Testis (tissue), 5 donors: ENCODE measurements at places on chromosomes 3 and 15. TPM values are rescaled to one million over a fixed set of nuclear protein-coding genes. Genes with fewer than 3 reads are reported as not detected.

IL5RA gene
- 0.87 TPM for total RNA-seq

DNA sequence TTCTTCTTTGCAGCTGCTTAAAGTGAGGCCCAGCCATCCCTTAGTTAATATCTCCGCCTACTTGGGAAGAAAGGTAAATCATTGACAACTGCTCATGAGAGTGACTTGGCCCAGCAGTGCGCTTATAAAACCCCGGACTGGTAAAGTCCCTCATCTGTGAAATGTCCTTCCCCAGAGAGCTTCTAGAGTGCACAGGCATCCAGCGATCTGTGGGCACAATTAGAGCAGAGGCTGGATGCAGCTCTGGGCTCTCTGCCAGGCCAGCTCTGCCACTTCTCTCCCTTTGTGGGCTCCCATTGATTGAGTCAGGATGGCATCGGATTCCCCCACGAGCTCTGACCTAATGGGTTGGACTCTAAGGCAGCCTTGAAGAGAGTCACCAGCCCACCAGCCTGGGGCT is 219.0 kb upstream of the LINGO1 start:
- no peaks in the 10 kb centered on the region for H3K27me3 ChIP-seq
- no peaks in the 10 kb centered on the region for H3K4me1 ChIP-seq
- H3K4me3 ChIP-seq = no peak overlapping the region
- DNase-seq = no peak

SCG5 gene
- total RNA-seq = 10.6 TPM

GRCh38 chr3:158103887-158104327 is 2.3 kb downstream of the SHOX2 start:
- peaks cover 3% of the 10 kb centered on the region for H3K27me3 ChIP-seq
- DNase-seq = no peak
- peak overlapping the region; percentile 45 for H3K4me3 ChIP-seq
- H3K27ac ChIP-seq = no peak overlapping the region
- H3K36me3 ChIP-seq = no peaks in the 10 kb centered on the region

GRCh38 chr3:4001976-4002375 is 202.7 kb downstream of the LRRN1 start:
- no peak overlapping the region for H3K4me3 ChIP-seq
- no peaks in the 10 kb centered on the region for H3K36me3 ChIP-seq
- DNase-seq = no peak
- H3K27me3 ChIP-seq = no peaks in the 10 kb centered on the region
- no peaks in the 10 kb centered on the region for H3K4me1 ChIP-seq

DNA sequence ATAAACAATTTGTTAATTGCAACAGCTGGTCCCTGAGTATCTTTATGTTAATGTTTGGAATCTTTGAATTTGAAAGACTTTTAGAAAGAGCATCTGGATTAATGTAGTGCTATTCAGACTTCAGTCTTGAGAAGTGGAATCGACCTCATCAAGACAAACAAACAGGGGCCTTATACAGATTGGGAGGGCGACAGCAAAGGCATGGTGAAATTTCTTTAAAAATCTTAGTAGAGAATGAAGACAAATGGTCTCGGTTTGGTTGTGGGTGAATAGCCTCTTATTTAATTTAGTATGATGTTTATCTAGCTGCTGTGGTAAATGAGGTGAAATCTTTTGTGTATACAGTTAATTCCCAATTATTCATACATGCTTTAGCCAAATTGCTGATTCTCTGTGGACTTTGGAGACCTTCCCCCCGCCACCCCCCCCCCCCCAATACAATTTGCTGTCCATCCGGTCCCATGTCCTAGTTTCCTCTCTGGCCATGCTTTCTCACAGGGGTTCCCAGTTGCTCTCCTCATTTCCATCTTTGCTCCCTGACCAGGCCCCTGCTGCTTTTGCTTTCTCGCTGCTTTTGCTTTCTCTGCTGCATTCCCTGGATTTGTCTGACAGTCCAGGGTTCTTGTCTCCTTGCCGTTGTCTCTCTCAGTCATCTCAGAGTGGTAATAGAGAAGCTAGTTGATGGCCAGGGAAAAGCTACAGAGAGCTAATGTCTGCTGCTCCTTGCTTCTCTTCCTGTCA is 135.3 kb downstream of the FNDC3B start:
- no peaks in the 10 kb centered on the region for H3K36me3 ChIP-seq
- H3K27me3 ChIP-seq = no peaks in the 10 kb centered on the region
- no peak overlapping the region for H3K4me3 ChIP-seq
- H3K27ac ChIP-seq = no peak overlapping the region
- peaks cover 5% of the 10 kb centered on the region for H3K4me1 ChIP-seq

- H3K27me3 ChIP-seq = no peaks in the 10 kb centered on the region
- no peak for DNase-seq
- H3K4me1 ChIP-seq = no peaks in the 10 kb centered on the region
- H3K27ac ChIP-seq = no peak overlapping the region
These were observed 14.2 kb downstream of the SLTM start for GRCh38 chr15:58919232-58919631.

- H3K36me3 ChIP-seq = no peaks in the 10 kb centered on the region
- no peak overlapping the region for H3K4me3 ChIP-seq
- no peak overlapping the region for H3K27ac ChIP-seq
These were observed 73.2 kb upstream of the CHL1 start for GRCh38 chr3:123341-123740.

- H3K36me3 ChIP-seq = no peaks in the 10 kb centered on the region
- peaks cover 8% of the 10 kb centered on the region for H3K4me1 ChIP-seq
- no peak for DNase-seq
- no peak overlapping the region for H3K27ac ChIP-seq
These were observed 281.9 kb upstream of the ICE2 start for GRCh38 chr15:60760646-60761504.
